ENCODE measurements at places on chromosomes 12 and 14.
A peak's percentile ranks its signal among the peaks of the same experiment; 100 is the strongest.

DNA sequence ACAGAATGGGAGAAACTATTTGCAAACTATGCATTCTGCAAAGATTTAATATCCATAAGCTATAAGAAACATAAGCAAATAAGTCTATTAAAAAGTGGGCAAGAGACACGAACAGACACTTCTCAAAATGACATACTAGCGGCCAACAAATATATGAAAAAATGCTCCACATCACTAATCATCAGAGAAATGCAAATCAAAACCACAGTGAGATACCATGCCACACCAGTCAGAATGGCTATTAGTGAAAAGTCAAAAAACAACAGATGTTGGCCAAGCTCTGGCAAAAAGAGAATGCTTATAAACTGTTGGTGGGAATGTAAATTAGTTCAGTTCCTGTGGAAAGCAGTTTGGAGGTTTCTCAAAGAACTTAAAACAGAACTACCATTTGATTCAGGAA, 121.3 kb downstream of the KCNMB4 start:
- DNase-seq: no peak

DNA sequence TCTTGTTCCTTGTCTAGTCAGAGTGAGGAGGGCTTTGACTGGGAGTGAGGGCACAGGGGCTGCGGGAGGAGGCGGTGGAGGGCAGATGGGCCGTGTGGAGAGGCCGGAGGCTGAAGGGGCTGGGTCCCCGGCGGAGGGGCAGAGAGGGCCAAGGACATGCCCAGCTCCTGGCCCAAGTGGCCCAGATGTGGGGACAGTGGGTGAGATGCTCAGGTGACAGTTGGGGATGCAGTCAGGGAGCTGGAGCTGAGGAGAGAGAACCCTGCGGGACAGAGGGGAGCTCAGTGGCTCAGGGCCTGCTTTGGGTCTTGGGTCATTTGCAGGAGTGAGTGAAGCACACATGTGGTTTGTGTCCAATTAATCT, 26.5 kb upstream of the PLD4 start:
- DNase-seq: no peak

DNA sequence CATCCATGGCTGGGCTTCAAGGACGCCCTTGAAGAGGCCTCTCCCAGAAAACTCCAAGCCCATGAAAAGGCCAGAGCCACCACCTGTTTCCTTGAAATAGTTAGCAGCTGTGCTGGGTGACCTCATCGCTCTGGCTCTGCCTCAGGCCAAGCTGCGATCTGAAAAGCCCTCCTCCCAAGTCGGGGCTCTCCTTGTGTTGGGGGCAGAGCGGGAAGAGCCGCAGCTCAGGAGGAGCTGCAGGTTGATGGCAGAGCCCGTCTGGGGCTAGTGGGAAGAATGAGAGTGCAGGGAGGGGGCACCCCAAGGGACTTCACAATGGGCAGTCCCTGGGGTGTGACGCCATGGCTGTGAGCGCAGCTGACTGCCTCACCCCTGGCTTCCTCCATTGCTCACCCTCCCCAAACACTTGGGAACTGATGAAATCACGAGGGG, 50.0 kb upstream of the STON2 start:
- no peak for DNase-seq

- no peak for DNase-seq
These were observed 407.3 kb downstream of the AEBP2 start for GRCh38 chr12:19846574-19846973.

DNA sequence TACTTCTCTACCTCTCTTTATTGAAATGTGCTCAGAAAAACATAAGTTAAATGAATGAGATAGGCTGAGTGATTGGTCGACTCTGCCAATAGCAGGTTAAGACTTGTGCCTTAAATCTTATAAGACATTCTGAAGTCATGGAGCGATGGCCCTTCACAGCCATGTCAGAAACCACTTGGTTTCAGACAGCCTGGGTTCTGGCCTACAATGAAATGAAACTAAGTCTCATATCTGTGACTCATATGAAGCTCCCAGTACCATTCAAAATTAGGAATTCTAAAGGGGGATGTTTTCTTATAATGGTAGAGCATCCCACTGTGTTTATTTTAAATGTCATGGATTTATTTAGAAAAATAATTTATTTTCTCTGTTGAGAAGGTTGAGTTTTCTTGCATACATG, 42.6 kb downstream of the PLXNC1 start:
- no peak for DNase-seq

DNA sequence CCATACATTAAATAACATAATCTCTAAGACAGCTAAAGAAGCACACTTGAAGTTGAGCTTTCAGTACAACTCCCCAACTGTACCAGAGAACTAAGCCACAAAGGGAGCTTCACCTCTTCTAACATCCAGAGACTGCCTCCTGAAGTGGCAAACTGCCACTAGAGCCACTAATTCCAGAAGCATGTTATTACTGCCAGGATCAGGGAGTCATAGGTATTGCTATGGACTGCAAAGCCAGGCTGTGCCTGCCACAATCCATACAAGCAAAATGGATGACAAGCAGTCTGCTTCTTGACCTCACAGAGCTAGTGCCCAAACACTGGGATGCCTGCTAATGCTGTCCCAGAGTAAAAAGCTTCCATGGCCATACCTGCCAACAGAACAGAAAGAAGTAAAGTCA, 160.1 kb downstream of the STXBP6 start:
- DNase-seq: no peak

- DNase-seq: peak; percentile 40
These were observed 62.3 kb upstream of the TMPO start for GRCh38 chr12:98453070-98453469.

DNA sequence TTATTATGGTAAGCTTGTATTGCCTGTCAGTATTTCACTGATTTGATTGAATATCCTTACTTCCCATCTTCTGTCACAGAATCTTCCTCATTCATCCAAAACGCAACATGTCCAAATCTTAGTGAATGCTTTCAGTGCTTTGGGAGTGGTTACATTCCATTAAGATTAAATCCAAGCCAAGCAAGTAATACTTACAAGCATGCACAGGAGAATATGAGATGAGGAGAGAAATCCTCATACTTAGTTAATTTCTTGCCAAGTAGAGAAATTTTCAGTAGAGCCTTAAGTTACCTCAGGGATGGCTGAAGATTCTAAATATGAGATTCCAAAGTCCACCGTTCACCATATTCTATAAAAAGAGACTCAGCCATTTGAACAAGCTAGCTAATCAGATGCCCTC, 316.0 kb downstream of the RAD51B start:
- DNase-seq: no peak

GRCh38 chr12:68263366-68263765, 10.0 kb upstream of the IL22 start:
- no peak for DNase-seq

GRCh38 chr12:58487678-58488161, 432.6 kb downstream of the LRIG3 start:
- no peak for DNase-seq

DNA sequence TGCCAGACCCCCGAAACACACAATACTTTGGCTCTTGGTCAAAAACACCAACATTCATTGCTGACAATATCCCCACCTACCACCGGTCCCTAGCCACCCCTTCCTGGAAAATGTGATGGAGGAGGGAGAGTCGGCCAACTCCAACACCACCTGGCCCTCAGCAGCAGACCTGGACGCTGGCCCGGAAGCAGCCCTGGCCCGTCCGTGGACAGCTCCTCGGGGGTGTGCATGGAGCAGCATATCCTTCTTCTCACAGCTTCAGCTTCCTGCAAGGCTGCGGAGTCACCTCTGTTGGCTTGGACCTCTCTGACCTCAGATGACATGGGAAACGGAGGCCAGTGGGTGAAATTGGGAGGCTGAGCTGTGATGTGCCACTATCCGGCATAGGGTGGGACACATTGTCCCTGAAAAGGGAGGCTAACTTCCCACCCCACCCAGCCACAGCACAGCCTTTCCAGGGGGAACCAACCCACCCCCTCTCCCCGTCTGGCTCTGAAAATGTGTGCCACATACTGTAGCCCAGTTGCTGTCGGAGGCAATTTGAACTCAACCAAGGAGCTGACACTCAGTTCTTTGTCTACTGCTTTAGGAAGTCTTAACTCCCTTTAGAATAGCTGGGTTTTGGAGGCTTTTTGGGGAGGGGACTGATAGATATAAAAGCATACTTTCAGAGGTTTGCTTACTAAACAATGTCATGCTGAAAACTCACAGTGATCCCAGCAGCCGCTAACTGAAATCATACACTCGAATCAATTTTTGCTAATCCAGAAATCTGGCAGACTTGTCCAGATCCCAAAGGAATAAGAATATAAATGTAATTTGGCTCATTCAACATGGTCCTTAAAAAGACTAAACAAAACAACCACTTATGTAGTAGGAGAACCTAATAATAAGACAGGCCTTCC, 43.1 kb upstream of the LTA4H start:
- DNase-seq: no peak

DNA sequence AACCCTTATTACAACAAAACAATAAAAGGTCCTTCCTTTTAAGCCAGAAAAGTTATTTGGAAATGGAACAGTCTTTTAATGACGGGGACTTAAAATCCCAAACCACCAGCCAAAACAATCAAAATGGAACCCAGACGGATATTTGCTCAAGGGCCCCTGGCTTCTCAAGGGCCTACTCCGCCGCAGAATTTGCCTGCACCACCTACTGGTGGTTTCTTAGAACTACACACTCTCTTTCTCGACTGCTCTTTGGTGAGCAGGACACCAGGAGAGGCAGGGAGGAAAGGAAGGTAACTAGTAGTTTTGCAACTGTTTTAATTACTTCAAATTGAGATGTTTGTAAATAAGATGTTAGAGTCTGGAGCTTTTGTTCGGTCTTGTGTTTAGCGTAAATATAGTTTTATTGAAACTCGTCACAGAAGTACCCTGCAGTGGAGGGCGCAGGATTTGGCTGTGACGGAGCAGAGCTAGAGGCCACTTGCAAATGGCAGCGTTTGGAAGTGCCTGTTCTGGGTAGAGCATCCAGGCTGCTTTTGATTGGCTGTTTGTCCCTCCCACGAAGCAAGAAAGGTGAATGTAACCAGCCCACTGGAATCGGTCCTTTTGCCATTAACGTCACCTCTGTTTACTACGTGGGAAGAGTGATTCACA, 238.5 kb downstream of the CACNA1C start:
- peak; percentile 42 for DNase-seq

DNA sequence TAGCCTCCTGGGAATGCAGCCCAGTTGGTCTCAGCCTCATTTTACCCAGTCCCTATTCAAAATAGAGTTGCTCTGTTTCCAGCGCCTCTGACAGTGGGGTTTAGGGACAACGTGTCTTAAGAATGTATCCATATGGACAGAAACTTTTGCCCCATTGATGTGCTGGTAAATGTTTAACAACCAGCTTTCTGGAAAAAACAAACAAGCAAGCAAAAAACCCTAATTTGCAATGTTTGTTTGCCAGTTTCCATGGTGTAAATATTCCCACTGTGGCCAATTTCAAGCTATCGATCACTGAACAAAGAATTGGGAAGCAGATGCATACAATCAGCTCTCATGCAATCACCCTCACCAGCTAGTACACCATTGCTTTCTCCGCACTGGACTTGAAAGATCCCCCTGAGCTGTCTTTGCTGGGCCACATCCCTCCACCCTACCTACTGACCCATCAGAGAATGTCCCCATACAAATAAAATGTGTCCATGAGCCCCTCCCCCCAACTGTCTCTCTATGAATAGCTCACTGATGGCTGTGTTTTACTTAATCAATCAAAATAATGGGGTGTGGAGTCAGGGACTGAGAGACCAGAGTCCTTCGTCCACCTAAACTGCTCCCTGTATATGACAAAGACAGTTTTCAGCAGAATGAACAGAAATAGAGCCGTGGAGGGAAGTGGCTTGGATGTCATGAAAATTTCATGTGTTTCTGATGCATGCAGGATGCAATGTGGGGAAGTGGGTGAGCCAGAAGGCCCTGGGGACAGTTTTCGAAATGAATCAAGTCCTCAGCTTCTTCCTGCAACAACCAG, 40.8 kb downstream of the CCDC60 start:
- no peak for DNase-seq

GRCh38 chr12:116714175-116714574, 23.7 kb downstream of the SPRING1 start:
- no peak for DNase-seq

DNA sequence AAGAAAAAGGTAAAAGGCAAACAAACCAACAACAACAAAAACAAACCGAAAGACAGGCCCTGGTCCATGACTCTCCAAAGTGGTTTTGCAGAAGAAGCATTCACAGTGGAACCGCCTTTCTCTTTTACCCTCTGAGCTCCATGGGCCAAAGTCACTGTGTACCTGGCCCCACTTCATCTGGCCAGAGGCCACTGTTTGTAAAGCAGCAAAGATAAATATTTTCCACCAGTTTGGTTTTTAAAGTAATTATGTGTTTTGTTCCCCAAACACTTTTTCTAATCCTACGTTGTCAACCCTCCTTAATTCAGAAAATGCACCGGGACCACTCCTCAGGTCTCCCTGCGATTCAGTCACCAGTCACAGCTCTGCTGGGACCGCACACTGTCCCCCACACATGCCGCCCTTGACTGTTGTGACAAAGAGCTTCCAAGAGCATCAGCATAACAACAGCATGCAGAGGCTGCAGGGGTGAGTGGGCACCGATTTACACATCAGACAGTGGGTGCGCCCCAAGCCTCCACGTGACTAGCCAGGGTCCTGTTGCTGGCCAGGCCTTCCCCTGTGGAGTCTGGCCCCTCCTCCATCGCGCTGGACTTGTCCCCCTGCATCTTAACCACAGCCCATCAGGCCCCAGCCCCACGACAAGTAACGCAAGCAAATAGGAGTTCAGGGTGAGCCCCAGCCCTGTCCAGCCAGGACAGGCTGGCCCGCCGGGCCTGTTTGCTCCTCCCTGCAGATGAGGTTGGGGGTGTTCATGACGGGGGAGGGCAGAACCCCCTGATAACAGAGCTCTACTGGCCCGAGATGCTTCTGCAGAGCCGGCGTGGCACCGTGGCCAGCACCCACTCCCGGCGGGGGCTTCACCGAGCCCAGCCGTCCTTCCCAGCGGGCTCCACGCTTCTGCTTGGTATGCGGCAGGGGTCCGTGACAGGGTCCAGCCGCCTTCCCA, 65.2 kb upstream of the DIO3 start:
- no peak for DNase-seq

DNA sequence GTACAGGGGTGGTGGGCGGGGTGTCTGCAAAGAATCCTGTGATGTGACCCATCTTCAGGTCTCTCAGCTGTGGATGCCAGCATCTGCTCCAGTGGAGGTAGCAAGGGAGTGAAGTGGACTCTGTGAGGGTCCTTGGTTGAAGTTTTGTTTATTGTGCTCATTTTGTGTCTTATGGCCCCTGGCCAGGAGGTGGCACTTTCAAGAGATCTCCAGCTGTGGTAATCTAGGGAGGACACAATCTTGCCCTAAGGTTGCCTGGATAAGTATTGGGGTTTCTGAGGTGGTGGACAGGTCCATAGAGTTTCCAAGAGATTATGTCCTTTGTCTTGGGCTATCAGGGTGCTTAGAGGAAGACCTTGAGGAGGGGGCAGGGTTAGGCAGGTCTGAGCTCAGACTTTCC, 260.7 kb downstream of the CCDC59 start:
- DNase-seq: no peak

GRCh38 chr14:101223561-101224162, 320.1 kb upstream of the RTL1 start:
- DNase-seq: no peak

GRCh38 chr14:67776653-67777322, 39.6 kb downstream of the ZFYVE26 start:
- DNase-seq: no peak

Data from stimulated activated CD4-positive, alpha-beta T cell treated with anti-CD3 and anti-CD28 coated beads, Interleukin-15, amount 100 ng/mL, for 24 hours (primary cell).